Left lobe of liver (tissue), 2 donors: ENCODE measurements at places on chromosomes 3 and 15. TPM values are rescaled to one million over a fixed set of nuclear protein-coding genes. Genes with fewer than 3 reads are reported as not detected.

SHC4 gene
- 0.15 TPM for total RNA-seq

LRRFIP2 gene
- 34.7 TPM for total RNA-seq

SQOR gene
- 39.2 TPM for total RNA-seq

TM6SF1 gene
- 0.81 TPM for total RNA-seq

DNA sequence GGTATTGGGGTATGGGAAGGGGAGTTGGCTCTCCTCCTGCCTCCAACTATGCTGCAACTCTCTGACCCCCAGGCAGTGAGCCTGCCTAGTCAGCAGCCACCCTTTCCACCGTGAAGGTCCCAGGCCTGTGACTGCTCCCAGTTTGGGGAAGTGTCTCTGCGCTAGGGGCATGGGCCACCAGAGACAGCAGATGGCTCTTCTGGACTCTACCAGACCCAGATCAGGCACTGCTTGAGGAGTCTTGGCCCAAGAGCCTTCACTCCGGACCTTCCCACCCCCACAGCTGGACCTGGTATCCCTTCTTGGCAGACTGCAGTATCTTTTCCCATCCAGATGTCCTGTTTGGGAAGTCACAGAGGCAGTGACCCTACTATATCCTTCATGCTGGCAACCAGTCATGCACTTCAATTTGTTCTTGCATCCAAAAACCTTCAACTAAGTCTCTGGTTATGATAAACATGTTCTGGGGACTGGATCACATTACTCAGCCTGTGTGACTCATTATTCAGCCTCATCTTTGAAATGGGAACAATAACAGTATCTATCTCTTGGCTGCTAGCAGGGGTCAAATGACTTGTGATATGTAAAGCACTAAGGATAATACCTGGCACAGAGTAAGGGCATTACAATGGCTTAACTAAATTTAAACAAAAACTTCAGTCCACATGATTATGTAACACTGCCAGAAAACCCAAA, 62.7 kb downstream of the POMGNT2 start:
- peak; percentile 43 for DNase-seq

DNA sequence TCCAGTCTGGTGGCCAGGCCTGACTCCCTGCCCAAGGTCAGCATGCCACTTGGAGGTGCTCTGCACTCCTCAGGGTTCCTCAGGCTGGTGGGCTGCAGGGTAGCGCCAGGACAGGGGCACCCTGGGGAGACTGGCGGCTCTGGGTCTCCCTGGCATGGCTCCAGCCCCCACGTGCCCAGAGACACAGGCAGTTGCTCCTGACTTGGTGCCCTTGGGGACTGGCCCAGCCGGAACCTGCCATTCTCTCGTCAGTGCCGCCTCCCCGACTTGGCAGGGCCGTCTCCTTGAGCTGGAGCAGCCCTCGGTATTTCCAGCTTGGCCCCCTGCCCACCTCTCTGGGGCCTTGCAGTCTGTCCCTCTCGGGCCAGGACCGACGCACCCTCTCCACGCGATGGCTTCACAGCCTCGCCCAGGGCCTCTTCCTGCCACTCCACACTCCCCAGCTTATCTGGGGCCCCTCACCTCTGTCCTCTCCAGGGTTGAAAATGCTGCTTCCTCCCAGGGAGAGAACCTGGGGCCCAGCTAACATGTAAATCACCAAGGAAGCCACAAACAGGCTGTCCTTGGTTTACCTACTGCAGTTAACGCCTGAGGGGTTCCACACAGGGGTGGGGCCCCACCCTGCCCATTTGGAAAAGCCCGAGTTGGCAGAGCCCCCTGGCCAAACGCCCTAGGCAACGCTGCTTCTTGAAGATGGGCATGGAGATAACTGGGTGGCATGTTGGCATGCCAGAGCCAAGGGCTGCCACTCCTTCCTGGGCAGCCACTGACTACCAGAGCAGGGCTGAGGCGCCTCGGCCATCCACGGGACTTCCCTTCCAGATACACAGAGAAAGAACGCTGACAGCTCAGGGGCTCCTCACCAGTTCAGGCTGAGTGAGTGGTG, 61.4 kb downstream of the SMAD6 start:
- DNase-seq = peak; percentile 73

DNA sequence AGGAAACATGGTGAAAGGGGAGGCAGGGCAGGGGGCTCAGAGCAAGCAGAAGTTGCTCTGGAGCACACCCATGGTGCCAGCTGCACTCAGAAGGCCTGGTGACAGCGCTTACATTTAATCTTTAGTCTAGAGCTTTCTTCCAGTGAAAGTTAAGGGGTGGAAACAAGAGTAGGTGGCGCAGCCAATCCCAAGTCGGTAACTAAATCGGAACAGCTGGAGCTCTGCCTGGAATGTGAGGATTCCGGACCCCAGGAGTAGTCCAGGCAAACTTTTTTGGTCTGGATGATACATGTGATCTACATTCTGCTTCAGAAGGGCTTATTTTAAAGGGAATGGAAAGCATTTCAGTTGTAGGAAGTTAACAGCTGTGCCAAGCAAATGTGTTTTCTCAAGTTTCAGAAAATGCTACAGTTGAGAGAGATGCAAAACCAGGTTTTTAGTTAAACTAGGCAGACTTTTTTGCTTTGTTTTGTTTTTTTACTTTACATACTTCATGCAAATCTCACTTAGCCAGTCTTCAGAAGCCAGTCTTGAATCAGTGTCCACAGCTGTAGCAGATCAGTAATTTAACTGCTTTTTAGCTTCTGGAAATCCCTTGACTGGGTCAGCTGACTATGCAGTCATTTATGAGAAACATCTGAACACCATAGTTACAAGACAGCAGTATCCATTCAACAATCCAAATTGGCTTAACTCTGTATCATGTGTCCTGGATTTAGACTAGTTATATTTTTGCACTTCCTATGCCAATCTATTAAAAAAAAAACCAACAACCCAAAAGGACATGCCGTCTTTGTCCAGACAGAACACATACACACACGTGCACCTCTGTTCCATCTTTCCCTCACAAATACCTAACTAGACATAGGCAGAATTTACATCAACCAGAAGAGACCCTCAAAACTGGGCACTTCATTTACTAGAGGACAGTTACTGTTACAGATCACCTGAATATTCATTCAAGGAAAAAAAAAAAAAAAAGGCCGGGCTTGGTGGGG, 33.2 kb downstream of the ZNF106 start:
- DNase-seq = no peak

GRCh38 chr3:124044956-124045355, 53.0 kb upstream of the ROPN1 start:
- DNase-seq = no peak

GRCh38 chr3:88744896-88745295, 362.5 kb upstream of the EPHA3 start:
- DNase-seq = no peak

GRCh38 chr3:13065727-13066126, 7.5 kb downstream of the IQSEC1 start:
- no peak for DNase-seq

- DNase-seq = no peak
Measured at GRCh38 chr3:148379763-148380382, 317.8 kb upstream of the AGTR1 start.

DNA sequence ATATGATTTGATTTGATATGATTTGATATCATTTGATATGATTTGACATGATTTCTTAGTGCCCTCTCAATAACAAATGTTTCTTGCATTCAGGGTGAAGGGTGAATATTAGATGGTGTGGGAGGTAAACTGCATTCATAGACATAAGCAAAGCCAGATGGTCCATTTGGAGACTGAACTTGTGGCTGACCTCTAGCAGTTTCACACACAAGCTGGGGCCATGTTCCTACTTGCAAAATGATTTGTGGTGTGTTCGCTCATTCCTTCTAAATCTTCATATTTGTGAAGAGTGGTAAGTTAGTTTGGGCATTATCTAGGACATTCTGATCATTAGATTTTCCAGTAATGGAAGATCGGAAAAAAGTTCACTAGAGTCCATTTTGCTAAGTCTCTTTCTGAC, 40.5 kb upstream of the CCR4 start:
- DNase-seq = no peak

GRCh38 chr3:35680866-35681650, 41.7 kb downstream of the ARPP21 start:
- no peak for DNase-seq

DNA sequence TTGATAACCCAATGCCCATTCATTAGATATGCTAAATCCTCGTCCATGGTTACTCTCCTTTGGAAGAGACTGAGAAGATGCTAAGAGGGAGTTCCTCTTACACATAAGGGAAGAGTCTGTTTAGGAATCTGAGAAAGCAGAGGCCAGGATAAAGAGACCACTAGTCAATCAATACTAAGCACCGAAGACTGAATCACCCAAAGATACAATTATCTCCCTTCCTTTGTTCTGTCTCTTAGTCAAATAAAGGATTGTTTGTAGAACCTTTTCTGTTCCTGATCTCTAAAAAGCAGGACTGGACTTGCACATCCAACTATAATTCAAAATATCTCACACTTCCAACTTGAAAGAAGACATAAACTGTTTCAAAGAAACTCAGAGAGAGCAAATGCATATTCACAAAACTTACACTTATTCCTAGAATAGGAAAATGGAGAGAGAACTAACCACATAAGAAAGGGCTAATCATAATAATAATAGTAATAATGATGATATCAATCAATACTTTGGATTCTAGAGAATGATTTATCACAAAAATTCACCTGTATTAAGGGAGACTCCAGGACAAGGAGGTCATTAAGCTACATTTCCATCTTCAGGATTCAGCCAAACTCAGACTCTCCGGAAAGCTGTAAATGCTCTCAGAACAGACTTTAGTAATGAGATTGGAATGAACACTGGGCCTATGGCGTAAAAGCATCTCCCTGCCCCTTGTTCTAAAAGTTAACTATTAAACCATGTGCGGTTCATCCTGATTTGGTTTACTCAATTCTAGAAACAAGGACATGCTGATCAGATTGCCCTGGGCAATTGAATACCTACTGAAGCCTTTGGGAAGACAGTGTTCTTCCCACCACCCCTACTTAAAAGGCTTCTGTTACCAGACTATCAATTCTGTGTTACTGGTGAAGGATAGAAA, 401.5 kb downstream of the ZBTB20 start:
- peak; percentile 52 for DNase-seq

GRCh38 chr15:80991421-80991820, 1.8 kb upstream of the MESD start:
- no peak for DNase-seq

DNA sequence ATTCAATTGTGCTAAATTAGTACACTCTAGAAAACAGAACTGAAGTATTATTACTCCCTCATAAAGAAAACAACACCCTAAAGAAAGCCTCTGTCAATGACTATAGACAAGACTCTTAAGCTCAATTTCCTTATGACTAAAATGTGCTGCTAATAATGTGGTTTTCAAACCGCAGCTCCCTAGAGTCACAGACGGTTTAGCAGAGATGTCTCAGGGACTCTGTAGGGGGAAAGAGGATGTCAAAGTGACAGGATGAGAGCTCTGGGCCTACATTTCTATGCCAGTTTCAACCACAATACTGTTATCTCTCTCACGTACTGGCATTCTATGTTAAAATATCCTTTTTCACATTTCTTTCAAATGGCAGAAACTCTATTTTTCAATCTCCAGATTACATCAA, 37.6 kb upstream of the WDR49 start:
- DNase-seq = no peak

GRCh38 chr3:138862531-138862923, 27.8 kb upstream of the PIK3CB start:
- no peak for DNase-seq

- DNase-seq = no peak
Measured at GRCh38 chr3:122864498-122864897, 69.6 kb downstream of the SLC49A4 start.

GRCh38 chr3:39277893-39278615, 1.8 kb downstream of the CX3CR1 start:
- no peak for DNase-seq

GRCh38 chr3:4021162-4021561, 221.9 kb downstream of the LRRN1 start:
- DNase-seq = no peak

- no peak for DNase-seq
Measured at GRCh38 chr3:196051282-196052076, 30.4 kb downstream of the TFRC start.

- no peak for DNase-seq
Measured at GRCh38 chr3:142724682-142725356, 985 bp downstream of the TRPC1 start.

DNA sequence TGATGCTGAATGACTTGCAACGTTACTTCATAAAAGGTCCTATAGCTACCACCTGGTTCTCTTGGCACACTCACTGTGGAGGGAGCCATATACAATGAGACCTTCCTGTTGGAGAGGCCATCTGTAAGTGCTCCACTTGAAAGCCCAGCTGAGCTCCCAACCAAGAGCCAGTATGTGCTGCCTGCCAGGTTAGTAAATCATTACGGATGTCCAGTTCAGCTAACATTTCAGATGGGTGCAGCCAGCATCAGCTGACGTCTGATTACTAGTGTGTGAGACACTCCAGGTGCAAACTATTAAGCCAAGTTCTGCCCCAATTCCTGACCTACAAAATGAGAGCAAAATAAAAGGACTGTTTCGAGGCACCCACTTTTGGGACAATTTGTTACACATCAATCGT, 274.4 kb upstream of the ROBO2 start:
- DNase-seq = no peak

DNA sequence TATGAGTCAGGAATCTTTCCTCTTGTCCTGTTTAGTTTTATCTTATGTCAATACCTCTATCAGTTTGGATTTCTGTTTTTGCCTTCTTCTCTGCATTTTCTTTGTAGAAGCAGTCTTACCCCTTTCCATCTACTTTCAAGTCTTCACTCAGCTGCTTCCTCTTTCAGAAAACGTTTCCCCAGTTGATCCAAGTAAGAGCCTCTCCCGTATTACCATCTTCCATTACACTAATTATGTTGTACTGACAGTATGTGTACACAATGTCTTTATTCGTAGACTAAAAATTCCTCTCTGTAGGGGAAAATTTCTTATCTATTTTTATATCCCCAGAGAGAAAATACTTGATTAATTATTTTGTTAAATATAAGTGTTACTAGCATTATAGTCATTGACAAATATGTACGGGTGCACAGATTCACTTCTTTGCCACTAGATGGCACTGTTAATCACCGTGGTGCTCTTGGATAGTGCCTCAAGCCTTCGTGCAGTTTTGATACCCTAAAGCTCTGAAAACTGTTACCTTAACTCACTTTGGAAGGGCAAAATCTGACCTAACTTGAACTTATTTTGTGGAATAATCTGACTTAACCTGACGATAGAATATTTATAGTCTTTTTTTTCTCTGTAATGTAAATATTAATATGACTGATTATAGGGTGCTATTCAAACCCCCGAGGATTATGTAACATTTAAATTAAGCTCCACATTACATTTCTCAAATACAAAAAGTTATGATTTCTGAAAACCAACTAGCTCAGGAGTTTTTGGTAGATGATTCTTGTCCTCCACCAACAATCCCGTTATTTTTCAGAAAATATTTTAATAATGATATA, 74.2 kb upstream of the POU1F1 start:
- DNase-seq = no peak
